Ammon's horn (tissue), 1 donor: ENCODE measurements at places on chromosomes 16 and 17.

GRCh38 chr16:81551151-81551808 is 106.7 kb downstream of the CMIP start:
- peak; percentile 27 for DNase-seq

- no peak for DNase-seq
Observed at GRCh38 chr16:57031156-57031555, 41.8 kb downstream of the NLRC5 start.

GRCh38 chr16:56852968-56853367 is 12.0 kb upstream of the SLC12A3 start:
- DNase-seq: no peak

DNA sequence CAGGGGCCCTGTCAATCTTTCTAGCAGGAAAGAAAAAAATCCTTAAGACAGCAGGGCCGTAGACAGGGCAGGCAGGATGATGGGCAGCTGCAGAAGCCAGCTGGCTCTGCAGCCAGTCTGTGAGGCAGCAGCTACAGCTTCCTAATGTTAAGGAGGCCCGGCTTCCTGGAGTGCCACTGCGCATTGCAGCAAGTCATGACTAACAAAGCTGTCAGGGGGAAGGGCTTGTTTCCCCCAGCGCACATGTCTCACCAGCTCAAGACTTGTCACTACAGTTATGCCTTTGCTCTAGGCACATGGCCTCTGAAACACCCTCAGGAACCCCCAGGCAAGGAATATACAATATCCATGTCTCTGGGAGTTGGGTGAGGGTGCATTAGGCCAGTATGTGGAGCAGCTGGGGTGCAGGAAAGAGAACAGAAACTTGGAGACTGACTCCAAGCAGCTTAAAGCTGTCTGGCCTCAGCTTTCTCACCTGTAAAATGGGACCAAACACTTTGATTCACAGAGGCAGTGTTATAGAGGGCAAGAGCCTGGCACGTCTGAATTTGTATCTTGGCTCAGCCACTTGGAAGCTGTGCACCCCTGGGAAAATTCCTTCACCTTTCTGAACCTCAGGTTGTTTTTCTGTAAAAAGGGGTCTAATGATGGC is 220.0 kb downstream of the HAPSTR1 start:
- peak; percentile 79 for DNase-seq

- DNase-seq: no peak
Observed at GRCh38 chr16:86874141-86874540, 295.8 kb downstream of the FOXL1 start.

- DNase-seq: peak; percentile 48
Observed at GRCh38 chr17:81025741-81026129, 9.2 kb upstream of the BAIAP2 start.

DNA sequence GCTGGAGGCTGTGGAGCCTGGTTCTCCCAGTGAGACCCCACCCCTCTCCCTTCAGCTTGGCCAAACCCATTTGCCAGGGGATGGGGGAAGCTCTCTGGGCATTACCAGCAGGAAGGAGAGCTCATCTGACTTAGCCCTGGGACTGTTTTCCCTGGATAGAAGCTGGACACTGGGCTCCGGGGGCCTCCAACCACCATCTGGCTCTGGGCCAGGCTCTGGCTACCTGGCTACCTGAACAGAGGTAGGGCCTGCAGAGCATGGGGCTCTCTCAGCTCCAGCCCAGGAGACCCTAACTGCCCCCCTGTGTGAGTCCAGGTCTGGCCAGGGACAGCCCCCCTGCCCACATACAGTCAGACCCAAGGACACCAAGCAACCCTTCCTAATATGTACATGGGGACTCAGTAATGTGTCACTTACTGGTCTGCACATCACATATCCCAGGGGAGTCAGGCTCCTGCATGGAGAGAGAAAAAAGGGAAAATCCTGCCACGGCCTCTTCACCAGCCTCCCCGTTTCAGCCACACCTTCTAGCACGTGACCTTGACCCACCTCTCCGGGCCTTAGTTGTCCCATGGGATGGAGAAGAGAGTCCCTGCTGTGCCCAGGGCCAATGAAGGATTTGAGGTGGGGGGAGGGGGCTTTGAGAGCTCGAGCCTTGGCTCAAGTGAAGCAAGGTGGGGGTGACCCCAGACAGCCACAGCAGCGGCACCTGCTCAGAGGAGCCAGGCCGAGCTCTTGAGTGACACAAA is 13.8 kb downstream of the CNGB1 start:
- no peak for DNase-seq

- DNase-seq: no peak
Observed at GRCh38 chr17:39191750-39192510, 5.5 kb downstream of the CACNB1 start.

DNA sequence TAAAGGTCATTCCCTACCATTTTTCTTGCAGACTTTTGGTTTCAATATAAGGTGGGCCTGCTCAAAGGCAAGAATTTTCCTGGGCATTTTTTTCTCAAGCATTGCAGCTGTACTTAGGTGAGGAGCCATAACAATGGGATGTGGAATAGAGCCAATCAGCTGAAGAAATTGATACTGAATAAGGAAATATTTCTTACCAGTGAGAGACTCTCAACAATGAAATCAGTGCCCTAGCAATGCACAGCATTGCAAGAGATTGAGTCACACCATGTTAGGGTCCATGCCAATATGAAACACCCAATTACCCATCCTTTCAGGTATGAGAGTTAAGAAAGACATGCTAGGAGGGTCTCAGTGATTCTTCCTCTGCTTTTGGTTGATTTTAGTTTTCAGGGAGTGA is 237.6 kb downstream of the SOX9 start:
- DNase-seq: no peak

DNA sequence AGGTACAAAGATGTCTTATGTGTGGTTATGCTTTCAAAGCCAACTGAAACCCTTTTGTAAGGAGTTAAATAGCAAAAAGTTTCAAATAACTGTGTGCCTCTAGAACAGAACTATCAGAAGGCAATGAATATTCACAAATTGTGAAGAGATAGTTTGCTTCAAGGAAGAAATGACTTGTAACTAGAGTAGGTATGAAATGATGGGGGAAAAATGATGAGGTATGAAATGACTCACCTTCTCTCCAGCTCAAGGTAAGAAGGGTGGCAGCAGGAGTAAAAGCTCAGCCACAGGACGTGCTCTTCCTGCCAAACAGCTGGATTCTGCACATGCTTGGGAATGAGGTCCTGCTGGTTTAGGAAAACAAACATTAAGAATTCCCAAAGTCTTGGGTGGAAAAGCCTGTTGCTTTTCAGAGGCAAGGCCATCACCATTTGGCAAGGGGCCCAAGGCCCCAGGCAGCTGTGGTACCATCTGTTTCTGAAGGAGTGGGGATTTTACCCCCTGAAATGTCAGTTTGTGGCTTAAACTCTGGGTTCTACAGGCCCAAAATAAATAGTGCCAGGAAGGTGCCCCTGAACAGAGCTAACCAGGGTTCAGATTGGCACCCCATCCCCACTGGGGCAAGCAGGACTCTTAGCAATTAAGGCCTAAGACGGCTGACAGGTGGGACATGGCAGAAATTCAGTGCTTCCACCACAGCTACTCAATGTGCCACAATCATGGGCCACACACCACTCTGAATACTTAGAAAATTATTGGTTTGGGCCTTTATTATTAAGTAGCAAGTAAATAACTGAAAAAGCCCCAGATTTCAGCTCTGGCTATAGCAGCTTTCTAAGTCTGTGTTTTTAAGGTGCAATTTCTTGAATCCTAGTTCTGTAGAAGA is 13.3 kb downstream of the HERPUD1 start:
- DNase-seq: no peak

- no peak for DNase-seq
Observed at GRCh38 chr16:60304720-60305119, 1570.6 kb upstream of the GOT2 start.

- no peak for DNase-seq
Observed at GRCh38 chr17:72266112-72266775, 145.4 kb downstream of the SOX9 start.

GRCh38 chr17:15247891-15248529 is 17.1 kb downstream of the PMP22 start:
- no peak for DNase-seq

DNA sequence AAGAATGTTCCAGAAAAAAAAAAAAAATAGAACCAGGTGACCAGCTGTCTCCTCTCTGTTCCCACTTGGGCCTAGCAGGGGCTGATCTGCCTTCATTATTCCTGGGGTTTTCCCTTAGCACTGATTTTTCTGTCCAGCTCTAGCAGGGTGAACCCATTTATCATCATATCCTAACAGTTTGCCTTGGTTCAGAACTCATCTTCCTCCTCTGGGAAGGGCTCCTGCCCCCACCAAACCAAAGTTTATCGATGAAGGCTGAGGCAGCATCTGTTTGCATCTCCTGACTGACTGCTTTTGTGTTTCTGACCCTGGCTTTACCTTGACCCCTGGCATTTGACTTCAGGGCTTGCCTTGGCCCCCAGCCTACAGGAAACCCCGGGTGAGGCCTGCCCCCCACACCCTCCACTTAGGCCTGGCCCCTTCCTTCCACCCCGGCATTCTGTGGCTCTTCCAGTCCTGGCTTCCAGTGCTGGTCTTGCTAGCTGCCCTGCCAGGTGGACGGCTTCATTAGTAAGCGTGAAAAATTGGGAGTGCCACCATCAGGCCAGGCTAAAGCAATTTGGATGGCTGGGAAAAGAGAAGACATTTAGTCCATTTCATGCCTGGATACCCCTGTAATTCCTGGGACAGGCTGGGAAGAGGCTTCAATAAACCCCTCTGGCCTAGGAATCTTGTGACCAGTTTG is 164.9 kb downstream of the CCDC182 start:
- DNase-seq: no peak

DNA sequence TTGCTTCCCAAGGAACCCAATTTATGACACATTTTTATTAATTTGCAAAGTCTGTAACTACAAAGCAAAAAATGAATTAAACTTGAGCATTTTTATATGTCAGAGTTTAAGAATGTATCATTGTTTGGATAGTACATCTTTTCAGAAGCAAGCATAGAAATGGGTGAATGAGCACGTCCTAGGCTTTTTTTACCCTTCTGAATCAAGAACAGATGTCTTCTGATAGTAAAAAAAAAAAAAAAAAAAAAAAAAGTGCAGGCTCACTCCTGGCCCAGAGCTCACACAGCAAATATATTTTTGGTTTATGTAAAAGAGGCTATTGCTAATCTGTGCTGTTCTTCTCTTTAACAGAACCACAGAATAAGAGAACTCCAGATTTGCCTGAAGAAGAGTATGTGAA is 6.3 kb downstream of the TERF2IP start:
- no peak for DNase-seq

DNA sequence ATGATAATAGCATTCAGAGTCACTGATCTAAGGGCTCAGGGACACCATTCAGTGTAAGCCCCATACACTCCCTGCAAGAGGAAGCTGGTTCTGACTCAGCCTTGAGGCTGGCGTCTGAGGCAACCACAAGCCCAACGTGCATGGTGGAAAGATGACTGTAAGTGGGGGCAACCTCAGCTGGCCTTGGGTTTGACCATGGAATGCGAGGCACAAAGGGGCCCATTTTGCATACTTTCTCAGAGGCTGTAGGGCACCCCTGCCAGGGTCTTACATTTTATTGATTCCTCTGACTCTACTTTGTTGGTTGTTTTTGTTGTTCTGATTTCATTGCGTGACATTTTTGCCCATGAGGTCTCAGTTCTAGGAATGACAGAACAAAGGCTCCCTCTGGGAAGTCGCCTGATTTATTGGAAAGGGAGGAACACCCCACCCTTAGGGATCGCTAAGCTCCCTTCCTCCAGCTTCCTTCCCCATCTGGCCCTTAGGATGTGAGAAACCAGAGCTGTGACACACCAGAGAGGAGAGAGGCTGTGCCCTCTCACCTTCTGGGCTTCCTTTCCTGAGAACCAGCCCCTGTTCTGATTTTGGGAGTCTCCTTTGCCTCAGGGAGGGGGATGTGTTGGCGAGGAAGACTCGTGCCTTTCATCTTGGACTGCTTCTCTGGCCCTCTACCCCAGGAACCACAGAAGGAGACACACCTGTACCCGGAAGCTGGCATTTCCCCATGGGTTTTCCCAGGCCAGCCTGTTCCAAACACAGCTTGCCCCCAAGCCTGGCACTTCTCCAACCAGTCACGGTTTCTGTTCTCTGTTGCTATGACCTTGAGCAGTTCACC is 5.6 kb upstream of the CIITA start:
- DNase-seq: peak; percentile 52

DNA sequence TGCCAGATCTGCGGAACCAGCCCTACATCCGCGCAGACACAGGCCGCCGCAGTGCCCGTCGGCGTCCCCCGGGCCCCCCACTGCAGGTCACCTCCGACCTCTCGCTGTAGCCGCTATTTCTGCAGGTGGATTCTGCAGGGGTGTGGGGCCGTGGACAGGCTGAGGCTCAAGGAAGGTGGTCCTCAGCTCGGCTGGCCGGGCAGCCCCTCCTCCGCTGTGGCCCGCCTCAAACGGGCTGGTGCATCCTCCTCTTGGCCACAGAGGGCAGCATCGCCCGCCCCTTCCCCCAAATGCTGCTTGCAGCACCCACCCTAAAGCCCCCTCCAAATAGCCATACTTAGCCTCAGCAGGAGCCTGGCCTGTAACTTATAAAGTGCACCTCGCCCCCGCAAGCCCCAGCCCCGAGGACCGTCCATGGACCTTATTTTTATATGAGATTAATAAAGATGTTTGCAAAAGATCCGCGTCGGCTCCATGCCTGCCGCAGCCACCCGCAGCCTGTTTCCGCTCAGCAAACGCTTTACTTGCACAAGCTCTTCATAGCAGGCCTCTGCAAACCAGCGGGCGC is 14.9 kb downstream of the SPATA32 start:
- no peak for DNase-seq

DNA sequence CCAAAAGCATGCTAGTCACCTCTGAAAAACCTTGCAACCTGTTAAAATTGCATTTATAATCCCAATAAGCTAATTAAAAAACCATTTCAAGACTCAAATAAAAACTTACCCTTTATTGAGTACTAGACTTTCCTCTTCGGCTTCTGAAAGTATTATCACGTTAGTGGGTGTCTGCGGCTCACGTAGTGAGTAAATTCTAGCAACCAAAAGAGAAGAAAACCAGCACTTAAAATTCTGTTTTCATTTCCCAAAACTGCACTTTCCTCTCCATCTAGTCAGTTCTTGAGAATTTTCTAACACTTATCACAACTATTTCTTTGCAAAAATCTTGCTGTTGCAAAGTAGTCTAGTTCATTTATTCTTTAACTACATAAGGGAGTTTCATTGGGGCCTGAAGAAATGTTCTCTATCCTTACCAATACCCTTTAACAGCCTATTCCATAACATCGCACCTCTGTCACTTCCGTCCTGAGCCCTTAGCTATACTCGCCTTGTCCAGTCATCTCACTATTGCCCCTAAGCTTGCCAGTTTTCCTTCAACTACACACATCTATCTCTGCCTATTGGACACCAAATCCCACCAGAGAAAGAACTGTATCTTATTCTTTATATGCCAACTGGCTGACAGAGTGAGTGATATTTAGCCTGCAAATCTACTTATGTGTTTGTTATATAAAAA is 8.7 kb downstream of the NUP88 start:
- DNase-seq: no peak
